Head of caudate nucleus (tissue), 42 donors: ENCODE measurements at places on chromosomes 11 and 22.

DNA sequence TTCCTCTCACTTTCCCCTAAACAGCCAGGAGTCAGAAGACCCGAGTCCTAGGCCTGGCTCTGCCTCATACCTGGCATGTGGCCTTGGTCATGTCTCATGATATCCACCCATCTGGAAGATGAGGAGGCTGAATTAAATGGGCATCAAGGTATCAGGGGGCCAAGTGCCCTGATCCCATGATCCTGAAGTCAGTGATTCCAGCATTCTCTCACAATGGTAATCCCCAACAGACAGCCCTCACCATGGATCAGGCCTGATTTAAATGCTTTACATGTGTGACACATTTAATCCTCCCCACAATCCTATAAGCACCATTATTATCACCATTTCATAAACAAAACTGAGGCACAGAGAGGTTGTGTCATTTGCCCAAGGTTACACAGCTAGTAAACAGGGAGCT is 70.0 kb downstream of the PDE2A start:
- DNase-seq, result no peak

DNA sequence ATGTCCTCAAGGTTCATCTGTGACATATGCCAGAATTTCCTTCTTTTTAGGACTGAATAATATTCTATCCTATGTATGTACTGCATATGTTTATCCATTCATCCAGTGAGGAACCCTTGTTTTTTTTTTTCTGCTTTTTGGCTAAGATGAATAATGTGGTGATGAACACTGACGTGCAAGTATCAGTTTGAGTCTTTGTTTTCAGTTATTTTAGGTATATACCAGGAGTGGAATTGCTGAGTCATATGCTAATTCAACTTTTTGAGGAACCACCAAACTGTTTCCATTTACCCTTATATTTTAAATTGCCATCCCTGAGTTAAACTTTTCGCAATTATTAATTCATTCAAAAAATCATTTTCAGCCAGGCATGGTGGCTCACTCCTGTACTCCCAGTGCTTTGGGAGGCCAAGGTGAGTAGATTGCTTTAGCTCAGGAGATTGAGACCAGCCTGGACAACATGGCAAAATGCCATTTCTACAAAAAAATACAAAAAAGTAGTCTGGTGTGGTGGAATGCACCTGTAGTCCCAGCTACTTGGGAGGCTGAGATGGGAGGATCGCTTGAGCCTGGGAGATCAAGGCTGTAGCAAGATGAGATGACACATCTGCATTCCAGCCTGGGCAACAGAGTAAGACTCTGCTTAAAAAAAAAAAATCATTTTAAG is 64.2 kb downstream of the MICAL2 start:
- DNase-seq, result no peak

GRCh38 chr11:109978895-109979294 is 114.3 kb upstream of the ZC3H12C start:
- no peak for DNase-seq

- no peak for DNase-seq
These were observed 305.0 kb downstream of the BUD13 start for GRCh38 chr11:116467823-116468222.

GRCh38 chr22:50481440-50482106 is at the start of gene ADM2:
Gene ADM2, plus strand, starts transcription at chr22:50481543. Its CDS starts 305 bp downstream, at chr22:50481848.
- DNase-seq, result no peak
